ENCODE measurements at places on chromosomes 12 and 14. TPM values are rescaled to one million over a fixed set of nuclear protein-coding genes. Genes with fewer than 3 reads are reported as not detected.

Gene DCAF5
- total RNA-seq = 31.9 TPM

Gene GPRC5A
- not detected for total RNA-seq

Gene CPNE8
- 10.9 TPM for total RNA-seq

Gene C12orf60
- 3.0 TPM for total RNA-seq

Gene CD69
- not detected for total RNA-seq

Gene RALGAPA1
- total RNA-seq = 19.5 TPM

Gene EFS
- total RNA-seq = 23.1 TPM

Gene METTL1
- 13.8 TPM for total RNA-seq

Gene PFDN5
- 304 TPM for total RNA-seq

Gene IPO8
- 27.8 TPM for total RNA-seq

Gene ZDHHC22
- 11.6 TPM for total RNA-seq

Gene DTX1
- total RNA-seq = 2.5 TPM

Gene CLEC4D
- total RNA-seq = 0.07 TPM

Gene VWF
- total RNA-seq = 1.6 TPM

Gene VSX2
- not detected for total RNA-seq

Gene P2RX2
- 0.15 TPM for total RNA-seq

Gene KLRC4
- total RNA-seq = not detected

Gene PTGER2
- total RNA-seq = 0.24 TPM

Gene C1R
- total RNA-seq = 8.2 TPM

Gene KCNC2
- total RNA-seq = not detected

Gene NAV3
- 0.14 TPM for total RNA-seq

Gene RAD51AP1
- total RNA-seq = 59.7 TPM

Gene GLI1
- total RNA-seq = 13.1 TPM

Gene TAS2R7
- not detected for total RNA-seq

Gene DENND5B
- 14.2 TPM for total RNA-seq

Gene DERA
- total RNA-seq = 34.7 TPM

Gene BEGAIN
- 3.3 TPM for total RNA-seq

Gene FAM90A1
- 2.6 TPM for total RNA-seq

Gene NEMF
- 40.0 TPM for total RNA-seq

Gene DDN
- 0.10 TPM for total RNA-seq

Gene CMTM5
- 0.14 TPM for total RNA-seq

Gene ASB2
- total RNA-seq = 0.21 TPM

Gene KCNH3
- 0.97 TPM for total RNA-seq

Gene CNTN1
- total RNA-seq = 2.9 TPM

Gene POLE2
- 30.8 TPM for total RNA-seq

Gene ITPR2
- total RNA-seq = 9.4 TPM

Gene CLEC9A
- not detected for total RNA-seq

Gene BEST3
- not detected for total RNA-seq

Gene C3AR1
- total RNA-seq = not detected

Gene KRT78
- not detected for total RNA-seq

Gene LRFN5
- 7.5 TPM for total RNA-seq

Gene BATF
- total RNA-seq = not detected

Gene KLRD1
- 0.04 TPM for total RNA-seq

Gene NINJ2
- 2.6 TPM for total RNA-seq

Gene BICDL1
- total RNA-seq = 15.7 TPM

Gene IQSEC3
- total RNA-seq = 0.45 TPM

Gene ENDOU
- not detected for total RNA-seq

Gene AQP2
- not detected for total RNA-seq

Gene TMEM132C
- 0.22 TPM for total RNA-seq

Gene PRKD1
- total RNA-seq = 3.2 TPM

Gene PTHLH
- total RNA-seq = 0.28 TPM

Data from H7 (cell line).